Substantia nigra (tissue), 51 donors: ENCODE measurements at places on chromosomes 2 and 18.
A peak's percentile ranks its signal among the peaks of the same experiment; 100 is the strongest.

- no peak for DNase-seq
Measured at GRCh38 chr2:84942964-84943421, 28.0 kb upstream of the KCMF1 start.

GRCh38 chr2:40123326-40123725 is 328.6 kb downstream of the SLC8A1 start:
- no peak for DNase-seq

GRCh38 chr2:106366204-106366885 is 101.9 kb downstream of the RGPD3 start:
- DNase-seq: no peak

- DNase-seq: no peak
Measured at GRCh38 chr2:61590214-61590613, 52.1 kb upstream of the XPO1 start.

DNA sequence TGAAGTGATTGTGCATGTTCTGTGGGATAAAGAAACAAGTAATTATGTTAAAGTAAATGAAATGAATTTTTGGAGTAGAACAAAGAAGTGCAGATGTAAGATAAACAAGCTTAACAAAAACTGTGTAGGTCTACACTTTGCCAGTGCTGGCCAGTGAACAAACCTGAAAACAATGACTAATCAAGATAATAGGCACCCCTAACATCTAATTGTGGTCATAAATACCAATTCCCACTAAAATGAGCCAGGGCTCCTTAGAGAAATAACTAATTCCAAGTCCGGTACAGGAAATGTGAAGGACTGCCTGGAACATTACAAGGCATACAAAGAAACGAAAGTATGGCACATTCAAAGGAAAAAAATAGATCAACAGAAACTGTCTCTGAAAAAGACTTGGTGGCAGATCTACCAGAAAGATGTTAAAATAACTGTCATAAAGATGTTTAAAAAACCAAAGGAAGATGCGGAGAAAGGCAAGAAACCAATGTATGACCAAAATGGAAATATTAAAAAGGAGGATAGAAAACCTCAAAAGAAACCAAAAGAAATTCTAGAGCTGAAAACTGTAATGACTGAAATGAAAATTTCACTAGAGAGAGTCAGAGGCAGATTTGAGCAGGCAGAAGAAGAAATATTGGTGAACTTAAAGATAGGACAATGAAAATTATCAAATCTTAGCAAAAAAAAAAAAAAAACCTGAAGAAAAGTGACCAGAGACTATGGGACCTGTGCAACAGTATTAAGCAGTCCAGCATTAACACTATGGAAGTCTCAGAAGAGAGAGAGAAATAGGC is 94.7 kb upstream of the SLC66A3 start:
- DNase-seq: no peak

DNA sequence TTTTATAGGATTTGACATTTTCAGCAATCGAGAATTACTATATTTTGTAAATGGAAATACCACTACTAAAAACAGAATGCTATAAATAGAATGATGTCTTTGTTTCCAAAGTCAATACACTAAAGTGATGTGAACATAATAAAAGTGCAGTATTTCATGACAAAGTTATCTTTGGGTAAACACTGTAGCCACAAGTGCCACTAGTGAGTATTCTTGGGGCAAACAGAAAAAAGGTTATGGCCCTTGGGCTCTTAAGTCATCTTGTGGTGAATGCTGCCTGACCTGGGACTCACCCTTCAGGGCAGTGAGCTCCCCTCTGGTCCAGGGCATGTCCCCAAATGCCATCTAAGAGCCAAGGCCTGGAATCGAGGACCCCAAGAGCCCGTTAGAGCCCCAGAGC is 99.2 kb upstream of the KYNU start:
- no peak for DNase-seq

DNA sequence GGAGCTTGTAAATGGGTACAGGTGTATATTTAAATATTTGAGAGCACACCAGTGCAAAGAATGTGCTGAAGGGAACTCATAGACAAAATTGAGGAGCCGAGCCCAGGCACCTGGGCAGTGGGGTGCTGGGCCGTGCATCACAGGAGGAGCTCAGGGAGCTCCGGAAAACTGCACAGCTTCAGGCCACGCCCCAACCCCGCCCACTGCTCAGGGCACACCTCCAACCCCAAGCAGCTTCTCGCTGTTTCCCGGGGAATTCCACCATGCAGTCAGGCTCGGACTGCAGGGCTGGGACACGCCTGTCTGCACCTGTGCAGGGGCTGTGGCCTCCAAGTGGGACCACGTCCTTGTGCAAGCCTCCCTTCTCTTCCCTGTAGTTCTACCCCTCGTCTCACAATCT is 243.0 kb downstream of the HDAC4 start:
- no peak for DNase-seq

GRCh38 chr2:106272216-106272807 is 78.2 kb upstream of the UXS1 start:
- no peak for DNase-seq

GRCh38 chr2:66781804-66782203 is 346.9 kb downstream of the MEIS1 start:
- DNase-seq: no peak

DNA sequence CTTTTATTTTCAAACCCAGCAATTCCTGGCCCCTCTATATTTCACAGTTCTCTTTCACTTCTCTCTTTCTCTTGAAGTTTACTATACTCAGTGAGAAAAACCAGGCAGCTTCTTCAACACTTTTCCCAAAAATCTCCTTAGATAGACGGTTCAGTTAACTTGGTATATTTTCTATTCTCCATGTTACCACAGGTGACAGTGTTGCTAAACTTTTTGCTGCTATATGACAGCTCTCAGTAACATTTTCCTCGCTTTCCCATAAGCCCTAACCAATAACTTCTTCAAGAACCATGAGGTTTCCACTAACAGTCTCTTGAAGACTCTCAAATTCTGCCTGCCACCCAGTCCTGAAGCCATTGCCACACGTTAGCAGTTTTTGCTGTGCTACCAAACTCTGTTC is 45.8 kb downstream of the CYBRD1 start:
- DNase-seq: no peak

DNA sequence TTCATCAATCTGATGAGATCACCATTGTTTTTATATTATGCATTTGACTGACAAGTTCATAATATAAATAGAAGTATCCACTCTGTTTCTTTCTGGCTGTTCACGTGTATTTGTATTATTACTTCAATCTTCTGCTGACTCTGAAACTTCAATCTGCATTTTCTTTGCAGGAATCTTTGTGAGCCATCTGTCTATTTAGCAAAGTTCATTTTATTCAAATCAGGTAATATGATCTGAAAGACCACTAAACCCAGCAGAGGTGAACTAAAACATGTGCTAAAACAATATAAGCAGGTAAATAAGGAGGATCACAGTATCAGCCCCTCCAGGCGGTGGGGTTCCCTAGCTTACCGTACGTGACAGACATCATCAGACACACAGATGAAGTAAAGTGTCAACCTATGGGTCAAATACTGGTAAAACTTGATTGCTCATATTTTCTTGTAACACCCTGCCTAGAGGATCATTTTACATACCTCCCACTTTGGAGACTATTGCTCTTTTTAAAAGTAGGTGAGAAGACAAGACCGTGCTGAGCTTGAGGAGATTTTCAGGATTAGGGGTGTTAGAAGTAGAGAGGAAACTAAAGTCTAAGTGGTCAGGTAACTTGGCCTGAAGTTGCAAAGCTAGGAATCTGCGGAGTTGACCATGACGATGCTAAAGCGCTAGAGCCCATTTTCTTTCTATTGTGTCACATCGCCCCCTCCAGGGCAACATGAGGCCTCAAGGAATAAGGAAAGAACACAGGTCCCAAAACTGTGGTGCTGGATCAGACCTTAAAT is 9.0 kb downstream of the DTNB start:
- DNase-seq: peak; percentile 14

GRCh38 chr18:12233378-12233777 is 20.8 kb upstream of the CIDEA start:
- DNase-seq: no peak

DNA sequence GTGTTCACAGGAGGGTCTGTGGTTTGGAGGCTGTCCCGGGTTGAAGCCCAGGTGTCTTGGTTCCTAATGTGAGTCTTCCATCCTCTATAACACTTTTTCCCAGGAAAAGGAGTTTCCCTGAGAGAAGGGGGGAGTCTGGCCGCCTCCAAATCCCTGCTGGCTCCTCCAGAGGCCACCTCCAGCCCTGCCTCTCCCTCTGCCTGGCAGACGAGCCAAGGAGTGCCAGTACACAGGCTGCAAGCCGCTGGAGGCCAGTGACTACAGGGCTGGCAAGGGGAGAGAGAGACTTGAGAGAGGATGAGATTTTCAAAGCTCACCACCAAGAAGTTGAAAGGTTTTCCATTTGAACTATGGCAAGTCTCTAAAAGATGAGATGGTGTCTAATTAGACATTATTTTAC is 154.2 kb upstream of the ID2 start:
- no peak for DNase-seq

GRCh38 chr2:8984855-8985254 is 18.6 kb downstream of the MBOAT2 start:
- DNase-seq: no peak

- no peak for DNase-seq
Measured at GRCh38 chr2:230269715-230270114, 44.2 kb downstream of the SP140 start.

GRCh38 chr18:63113899-63114565 is 205.5 kb downstream of the BCL2 start:
- no peak for DNase-seq

- DNase-seq: no peak
Measured at GRCh38 chr18:38263066-38263465, 697.5 kb upstream of the CELF4 start.

DNA sequence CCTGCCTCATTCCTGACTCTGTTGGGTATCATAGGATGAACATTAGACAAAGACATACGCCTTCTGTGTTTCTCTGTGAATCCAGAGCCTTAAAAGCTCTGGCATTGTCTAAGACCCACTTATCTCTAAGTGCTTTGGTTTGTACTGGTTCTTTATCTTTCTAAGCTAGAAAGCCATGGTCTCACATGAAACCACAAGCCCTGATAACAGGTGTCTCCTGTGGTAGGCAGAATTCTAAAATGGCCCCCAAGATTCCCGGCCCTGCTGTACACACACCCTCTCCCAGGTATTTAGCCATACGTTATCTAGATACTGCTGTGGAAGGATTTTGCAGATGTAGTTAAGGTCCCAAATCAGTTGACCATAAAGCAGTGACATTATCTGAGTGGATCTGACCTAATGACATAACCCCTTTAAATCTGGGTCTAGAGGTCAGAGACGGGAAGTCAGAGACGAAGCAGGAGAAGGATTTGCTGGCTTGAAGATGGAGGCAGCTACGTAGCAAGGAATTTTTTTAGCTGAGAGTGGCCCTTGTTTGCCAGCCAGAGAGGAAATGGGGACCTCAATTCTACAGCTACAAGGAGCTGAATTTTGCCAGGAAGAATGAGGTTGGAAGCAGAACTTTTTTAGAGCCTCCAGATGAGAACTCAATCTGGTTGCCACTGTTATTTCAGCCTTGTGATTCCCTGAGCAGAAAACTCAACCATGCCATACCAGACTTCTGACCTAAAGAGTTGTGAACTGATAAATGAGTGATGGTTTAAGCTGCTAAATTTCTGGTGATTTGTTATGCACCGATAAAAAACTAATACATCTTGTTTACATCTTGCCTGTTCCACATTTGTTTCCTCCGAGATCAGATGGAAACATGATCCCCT is 186.7 kb downstream of the CAMKMT start:
- no peak for DNase-seq

GRCh38 chr2:149800624-149801542 is 213.3 kb upstream of the MMADHC start:
- DNase-seq: no peak

GRCh38 chr18:12290086-12290485 is 18.0 kb upstream of the TUBB6 start:
- DNase-seq: no peak

DNA sequence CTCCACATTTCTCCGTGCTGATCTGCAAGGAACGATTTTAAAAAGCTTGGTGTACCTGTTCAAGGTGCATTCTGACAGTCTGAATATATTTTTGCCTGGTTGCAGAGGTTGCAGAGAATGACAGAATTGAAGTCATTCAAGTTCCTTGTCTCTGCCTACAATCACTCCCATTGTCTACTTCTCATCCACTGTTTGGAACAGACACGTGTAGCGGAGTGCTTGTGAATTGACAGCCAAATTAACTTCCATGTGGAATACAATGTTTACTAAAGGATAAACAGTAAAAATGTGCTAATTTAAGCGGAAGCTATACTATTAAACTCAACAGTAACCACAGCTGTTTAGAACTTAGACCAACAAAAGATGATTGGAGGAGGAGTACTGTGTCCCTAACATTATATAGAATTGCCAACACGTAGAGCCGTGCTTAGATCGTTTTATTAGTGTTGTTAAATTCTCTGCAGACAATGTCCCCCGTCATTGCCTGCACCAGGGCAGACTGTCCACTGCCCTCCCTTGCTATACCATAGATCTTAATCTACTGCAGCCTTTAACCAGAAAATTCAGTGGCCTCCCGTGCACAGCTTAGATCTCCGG is 87.3 kb upstream of the ZCCHC2 start:
- DNase-seq: peak; percentile 8

DNA sequence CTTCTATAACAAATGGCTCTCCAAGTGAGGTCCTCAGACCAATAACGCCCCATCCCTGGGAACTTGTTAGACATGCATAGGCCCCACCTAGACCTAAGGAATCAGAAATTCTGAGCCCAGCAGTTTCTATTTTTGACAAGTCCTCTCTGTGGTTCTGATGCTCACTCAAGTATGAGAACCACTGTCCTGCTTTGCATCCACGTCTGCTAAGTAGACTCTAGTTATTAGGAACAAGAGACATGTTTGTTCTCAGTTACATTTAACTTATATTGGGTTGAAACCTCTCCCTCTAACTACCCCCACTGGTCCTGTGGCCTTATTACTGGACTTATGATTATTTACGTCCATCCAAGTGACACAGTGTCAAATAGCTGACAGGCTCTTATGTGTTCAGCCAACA is 70.3 kb downstream of the TMEM17 start:
- DNase-seq: no peak

GRCh38 chr18:51568151-51568550 is 370.7 kb upstream of the MEX3C start:
- no peak for DNase-seq

- DNase-seq: no peak
Measured at GRCh38 chr18:31500051-31500688, 2.2 kb downstream of the DSG2 start.

DNA sequence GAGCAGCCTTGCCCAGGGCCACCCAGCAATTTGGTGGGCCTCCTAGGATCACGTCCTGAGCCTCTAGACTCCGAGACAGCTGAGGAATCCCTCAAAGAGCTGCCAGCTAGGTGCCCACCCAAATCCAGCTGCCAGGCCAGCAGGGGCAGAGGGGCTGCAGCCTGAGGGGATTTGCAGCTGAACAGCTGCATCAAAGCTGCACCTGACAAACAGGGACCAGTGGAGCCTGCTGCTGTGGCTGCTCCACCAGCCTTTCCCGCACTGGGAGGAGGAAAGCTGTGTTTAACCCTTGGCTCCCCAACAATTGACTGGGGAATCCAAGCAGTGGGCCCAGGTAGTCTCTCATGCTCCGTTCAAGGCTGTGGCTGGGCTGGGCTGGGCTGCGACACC is 8.2 kb downstream of the ADRA2B start:
- no peak for DNase-seq

GRCh38 chr2:156448766-156449165 is 12.6 kb downstream of the GPD2 start:
- no peak for DNase-seq
